CD4-positive, alpha-beta T cell (primary cell): ENCODE measurements at places on chromosomes 4 and X. TPM values are rescaled to one million over a fixed set of nuclear protein-coding genes. Genes with fewer than 3 reads are reported as not detected.

DNA sequence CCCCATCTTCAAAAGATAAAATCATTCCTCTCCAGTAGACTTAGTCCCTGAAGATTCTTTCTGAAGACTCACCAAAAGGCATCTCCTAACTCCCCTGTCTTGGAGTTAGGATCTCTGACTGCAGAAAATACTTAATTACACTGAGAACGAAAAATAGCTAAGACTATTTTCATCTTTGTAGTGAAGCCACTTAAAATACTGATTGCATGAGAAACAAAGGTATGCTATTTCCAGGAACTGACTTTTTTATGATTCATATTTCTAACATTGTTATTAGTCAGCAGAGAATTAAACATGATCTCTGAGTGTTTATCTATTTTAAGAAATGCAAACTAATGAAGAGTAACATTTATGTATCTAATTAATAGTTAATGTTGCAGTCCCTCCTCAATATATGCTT is 71.8 kb upstream of the NR3C2 start:
- DNase-seq, result no peak

DNA sequence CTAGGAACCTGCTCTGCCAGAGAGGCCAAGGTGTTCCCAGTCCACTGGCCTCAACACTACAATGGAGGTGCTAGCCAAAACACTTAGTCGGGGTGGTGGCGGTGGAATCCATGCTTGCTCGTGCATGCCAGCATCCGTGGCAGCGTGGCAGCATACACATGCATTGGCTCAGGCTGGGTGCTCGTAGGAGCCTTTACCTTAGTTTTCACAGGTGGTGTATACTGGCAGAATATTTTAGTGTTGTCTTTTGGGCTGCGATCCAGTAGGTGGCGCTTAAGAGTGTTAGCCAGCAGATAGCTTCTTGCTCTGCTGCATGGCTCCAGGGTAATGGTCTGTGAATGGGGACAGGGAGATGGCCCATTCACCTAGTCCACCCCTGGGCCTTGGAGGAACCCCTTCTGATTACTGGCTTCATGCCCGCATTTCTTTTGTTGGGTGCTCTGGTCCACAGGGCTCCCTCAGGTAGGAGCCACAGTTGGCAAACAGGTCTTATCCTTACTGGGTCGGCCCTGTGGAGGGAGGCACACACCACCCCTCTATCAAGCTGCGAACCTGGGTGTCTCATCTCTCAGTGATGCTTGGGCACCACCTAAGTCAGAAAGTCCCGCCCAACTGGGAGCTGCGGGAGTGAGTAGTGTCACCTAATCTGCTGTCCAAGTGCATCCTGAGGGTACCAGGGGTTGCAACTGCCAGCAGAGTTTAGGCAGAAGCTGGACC is 40.0 kb downstream of the RIPPLY1 start:
- no peak for DNase-seq

DNA sequence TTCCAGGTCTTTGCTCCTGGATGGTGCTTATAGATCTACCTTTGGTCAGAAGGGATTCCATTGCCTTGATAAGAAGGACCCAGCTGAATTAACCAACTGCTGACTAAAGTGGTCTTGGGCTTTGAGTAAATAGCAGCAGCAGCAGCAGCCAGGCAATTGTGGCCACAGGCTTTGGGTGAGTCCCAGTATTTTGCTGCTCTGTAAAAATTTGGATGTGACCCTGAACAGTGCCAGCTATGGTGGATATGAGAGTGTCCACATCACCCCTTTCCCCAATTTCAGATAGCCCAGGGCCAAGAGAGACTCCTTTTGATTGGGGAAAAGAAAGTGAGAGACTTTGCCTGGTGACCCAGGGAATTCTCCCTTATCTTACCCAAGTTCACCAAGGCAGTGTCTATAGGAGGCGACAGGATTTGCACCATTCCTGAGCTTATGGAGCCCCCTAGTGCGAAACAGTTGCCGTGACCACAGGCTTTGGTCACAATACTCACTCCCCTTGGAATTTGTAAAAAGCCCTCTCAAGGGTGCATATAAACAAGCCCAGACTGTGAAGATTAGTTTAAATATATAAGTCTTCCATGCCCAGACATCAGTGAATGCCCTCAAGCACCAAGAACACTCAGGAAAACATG is 518.0 kb downstream of the TMA16 start:
- DNase-seq, result peak; percentile 4

GRCh38 chrX:71543316-71543715 is 10.4 kb downstream of the OGT start:
- no peak for DNase-seq

GRCh38 chr4:121408-122084 is 2.8 kb upstream of the ZNF718 start:
- peak; percentile 5 for DNase-seq

DNA sequence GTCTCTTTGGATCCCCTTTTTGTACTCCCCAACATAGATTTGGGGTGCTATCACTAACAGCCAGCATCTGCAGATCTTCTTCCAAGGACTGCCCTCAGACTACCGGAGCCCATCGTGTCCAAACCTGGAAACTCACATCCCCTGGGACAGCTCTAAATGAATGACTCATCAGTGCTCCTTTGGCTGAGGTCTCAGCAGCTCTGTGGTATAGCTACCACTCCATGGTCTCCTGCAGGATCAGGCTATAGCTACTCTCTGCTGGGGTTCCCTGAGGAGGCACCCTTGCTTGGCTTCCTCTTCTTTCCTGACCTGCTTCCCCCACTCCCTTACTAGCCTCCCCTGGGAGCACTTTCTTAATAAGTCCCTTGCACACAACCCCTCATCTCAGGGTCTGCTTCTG is 97.5 kb upstream of the PRPS2 start:
- DNase-seq, result no peak

DNA sequence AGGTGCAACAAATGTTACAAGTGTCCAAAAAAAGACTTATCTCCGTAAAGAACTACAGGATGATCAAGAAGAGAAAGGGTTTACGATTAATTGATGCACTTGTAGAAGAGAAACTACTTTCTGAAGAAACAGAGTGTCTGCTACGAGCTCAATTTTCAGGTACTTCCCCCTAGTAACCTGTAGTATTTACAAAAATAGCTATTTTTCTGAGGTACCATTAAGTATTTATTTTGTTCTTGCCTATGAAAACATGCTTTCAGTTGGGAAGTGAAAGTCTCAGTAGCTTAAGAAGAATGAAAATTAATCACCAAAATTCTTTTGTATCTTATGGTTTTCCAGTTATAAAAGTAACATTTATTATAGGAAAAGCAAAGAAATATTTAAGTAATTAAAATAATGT is 5.9 kb downstream of the THAP9 start:
- DNase-seq, result no peak

DNA sequence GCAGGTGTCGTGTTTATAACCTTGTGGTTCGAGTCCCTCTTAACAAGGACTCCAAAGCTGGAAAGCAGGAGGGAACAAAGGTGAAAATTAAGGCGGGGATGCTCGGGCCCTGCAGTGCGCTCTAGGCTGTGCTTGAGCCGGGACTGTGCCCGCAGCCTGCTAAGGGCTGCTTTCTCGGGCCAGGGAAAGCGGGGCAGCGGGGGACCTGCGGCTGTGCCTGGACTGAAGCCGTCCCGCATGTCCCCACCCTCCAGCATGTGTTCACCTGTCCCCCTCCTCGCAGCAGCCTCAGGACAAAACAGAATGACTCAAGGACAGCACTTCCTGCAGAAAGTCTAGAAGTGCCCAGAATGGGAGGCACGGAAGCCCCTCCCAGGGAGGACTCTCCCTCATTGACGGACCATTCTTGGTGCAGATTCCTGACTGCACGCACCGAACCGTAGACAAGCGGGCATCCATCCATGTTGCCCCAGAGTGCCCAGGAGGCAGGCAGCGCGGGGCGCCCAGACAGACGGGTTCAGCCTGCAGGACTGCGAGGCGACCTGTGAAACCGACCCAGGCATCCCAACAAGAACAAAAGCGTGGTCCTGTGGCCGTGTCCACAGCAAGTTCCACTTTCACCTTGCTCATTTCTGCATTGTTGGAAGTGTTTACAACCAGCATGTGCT is 342.9 kb downstream of the MAGEB5 start:
- DNase-seq, result no peak

DNA sequence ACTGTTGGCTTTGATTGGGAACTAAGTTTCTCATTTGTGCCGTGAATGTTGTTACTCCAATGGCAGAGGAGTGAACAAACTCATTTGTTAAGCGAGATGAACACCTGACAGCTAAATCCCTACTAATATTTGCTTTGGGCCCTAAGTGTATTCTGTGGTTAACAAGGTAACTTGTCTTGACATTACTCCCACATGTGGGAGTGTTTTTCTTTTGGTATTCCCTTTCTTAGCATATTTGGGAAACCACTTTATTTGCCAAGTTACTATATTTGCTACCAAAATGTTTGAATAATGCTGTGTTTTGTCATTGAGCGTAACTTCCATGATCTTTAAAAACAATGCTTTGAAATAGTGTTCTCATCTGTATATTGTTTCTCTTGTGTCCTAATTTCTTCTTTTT is 82.5 kb downstream of the ARHGAP10 start:
- DNase-seq, result no peak

GRCh38 chr4:26021417-26022345 is 107.7 kb downstream of the SMIM20 start:
- no peak for DNase-seq

DNA sequence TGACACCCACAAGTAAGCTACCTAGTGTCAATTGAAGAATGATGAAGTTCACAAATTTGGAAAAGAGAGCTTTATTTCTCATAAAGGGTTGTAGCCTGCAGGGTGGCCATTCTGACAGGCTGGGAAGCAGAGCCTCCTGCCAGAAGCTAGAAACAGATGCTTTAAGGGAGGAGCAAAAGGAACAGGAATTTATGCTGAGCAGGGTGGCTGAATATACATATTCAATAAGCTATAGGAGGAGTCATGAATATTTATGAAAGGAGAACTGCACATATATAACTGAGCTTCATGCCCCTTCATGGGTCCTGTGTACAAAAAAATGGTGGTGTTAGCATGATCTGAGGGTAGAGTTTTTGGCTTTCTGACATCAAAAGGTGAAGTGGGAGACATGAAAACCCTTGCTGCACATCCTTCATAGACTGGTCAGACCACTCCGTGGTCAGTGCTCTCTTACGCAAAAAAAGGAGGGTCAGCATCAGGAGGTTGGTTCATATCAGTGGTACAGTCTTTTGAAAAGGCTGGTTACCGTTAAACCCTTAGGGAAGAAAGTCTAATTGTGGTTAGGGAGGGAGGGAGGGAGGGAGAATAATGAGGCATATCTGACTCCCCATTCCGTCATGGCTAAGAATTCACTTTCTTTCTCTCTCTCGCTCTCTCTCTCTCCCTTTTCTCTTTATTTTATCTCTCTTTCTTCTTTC is 121.4 kb downstream of the LUZP4 start:
- no peak for DNase-seq

DNA sequence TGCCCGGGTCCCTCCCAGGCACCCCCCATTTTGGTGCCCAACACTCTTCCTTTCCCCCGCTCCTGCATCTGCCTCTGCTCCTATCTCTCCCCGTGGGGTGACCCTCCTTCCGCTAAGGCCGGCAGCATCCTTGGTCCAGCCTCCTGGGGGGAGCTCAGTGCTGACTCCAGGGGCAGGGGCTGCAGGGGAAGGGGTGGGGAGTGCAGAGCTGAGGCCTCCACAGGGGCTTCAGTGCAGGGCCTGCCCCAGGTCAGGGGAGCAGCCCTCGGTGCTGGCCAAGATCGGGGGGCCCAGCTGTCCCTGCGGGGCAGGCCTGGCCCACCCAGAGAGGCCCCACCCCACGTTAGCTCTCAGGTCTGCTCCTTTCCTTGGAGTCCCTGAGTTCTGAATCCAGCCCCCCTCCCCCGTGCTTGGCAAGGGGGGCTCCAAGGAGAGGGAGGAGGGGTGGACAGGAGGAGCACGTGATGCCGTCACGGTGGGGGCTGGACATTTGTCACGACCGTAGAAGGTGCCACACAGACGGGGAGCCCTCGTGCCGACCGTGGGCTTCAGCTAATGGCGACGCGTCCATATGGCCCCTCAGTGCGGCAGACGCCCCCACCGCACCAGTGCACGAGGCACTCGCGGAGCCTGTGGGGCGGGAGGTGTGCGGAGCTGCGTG is 63.5 kb upstream of the ADRA2C start:
- DNase-seq, result no peak

GRCh38 chr4:162557516-162558106 is 393.8 kb upstream of the FSTL5 start:
- DNase-seq, result no peak

DNA sequence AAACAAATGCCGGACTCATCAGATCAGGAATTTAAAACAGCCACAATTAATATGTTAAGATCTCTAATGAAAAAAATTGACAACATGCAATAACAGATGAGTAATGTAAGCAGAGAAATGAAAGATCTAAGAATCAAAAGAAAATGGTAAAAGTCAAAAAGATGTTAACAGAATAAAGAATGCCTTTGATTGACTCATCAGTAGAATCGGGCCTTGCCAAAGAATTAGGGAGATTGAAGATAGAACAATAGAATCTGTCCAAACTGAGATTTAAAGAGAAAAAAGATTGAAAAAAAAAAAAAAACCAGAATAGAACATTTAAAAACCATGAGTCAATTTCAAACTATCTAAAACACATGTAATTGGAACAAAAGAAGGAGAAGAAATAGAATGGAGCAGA is 25.9 kb upstream of the GUCY1A1 start:
- DNase-seq, result no peak

DNA sequence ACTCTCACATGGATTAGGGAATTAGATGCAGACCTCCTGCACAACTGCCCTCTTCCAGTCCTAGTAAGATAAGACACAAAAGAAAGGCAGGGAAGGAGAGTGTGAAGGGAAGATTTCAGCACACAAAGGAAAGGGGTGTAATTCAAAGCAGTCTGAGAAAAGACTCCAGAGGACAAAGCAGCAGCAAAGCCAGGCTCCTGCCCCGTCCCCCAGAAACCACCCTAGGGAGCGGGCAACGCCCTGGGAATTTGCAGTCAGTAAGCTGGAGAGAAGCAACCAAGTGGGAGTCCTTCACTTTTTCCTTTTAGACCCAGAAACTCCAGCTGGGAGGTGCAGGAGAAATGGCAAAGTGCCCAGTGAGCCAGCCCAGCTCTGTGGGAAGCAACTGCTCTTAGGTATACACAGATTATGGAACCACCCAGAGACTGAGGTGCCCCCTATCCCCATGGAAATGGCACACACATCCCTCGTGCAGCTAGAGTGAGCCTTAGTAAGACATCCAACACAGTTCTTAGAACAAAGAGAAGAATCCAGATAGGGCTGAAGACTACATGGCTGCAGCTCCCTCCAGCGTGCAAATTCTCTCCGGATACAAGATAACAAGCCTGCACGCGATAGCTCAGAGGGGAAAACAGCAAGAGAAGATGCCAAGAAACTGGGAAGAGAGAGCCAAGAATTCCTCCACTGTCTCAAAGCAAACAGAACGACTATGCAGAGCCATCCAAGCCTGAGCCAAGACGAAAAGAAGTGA is 26.5 kb upstream of the IRAK1 start:
- no peak for DNase-seq

DNA sequence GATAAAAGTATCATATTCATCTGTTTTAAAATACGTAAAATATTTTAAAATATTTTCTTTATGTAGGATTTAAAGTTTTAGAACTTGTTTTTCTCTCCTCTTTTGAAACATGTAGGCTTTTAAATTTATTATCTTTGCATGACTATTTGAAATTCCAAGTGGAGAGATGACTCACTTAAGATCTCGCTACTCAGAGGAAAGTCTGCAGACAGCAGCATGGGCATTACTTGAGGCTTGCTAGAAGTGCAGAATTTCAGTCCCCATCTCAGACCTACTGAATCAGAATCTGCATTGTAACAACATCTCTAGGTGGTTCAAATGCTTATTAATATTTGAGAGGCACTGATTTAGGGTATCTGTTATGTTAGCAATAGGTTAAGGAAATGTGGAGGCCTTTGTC is 225.7 kb upstream of the ARX start:
- DNase-seq, result no peak

GRCh38 chr4:14264437-14264836 is 636.9 kb upstream of the BOD1L1 start:
- DNase-seq, result no peak

The RHOXF2 gene
- not detected for total RNA-seq

The JCHAIN gene
- total RNA-seq, result 2.7 TPM

The SGMS2 gene
- total RNA-seq, result 0.08 TPM
